ENCODE measurements at places on chromosomes 1 and 21.

GRCh38 chr1:11215381-11216005 is 26.3 kb downstream of the ANGPTL7 start:
- DNase-seq, result no peak

DNA sequence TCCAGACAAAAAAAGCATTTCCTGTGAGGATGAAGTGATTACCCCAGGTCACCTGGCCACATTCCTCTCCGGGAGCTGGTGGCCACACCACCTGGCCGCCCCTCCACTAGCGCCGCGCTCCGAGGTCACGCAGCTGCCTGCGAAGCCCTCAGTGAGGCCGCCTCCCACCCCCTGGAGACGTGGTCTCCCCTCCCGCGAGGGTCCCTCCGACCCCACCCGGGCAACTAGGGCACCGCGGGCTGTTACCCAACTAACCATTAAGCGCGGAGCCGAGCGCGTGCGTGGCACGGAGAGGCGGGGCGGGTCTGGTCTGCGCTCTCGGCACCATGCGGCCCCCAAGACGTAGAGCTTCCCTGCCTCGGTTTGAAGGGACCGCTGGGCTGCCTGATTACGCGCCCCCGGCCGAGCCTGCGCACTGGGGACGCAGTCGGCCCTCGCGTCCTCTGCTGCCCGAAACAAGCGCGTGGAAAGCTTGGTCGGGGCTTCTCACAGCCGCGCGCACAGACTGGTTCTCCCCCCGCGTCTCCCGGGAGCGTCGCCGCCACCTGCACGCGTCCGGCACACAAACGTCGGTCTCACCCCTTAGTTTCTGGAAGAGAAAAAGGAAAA is 106.5 kb downstream of the SLC16A1 start:
- no peak for DNase-seq

DNA sequence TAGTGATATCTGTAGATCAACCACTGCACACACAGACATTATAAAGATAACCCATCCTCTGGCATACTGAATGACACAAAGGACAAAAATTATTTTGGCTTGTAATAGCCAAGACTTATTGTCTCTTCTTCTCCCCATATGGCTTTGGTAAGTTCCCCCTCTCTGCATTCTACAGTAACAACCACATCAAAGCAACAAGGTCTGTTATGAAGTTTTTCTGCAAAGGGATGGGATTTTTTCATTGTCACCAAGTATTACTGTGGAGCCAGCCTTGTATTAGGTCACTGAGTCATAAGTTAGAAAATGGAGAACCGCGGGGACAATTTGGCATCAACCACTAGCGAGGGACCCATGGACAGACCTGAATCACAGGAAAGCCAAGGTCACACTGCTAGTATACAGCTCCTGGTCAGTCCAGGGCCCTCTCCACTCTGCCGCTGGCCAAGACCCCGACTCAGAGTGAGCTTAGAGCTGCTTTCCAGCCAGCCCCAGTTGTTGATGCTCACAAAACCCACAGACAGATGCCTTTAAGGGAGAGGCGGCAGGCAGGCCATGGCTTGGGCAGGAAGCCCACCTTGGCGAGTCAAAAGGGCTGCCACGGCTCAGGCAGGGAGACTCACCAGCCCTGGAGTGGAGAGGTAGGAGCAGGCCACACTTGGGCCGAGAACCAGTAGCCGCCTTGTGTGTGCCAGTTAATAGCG is 6.0 kb downstream of the PABPC4 start:
- no peak for DNase-seq

DNA sequence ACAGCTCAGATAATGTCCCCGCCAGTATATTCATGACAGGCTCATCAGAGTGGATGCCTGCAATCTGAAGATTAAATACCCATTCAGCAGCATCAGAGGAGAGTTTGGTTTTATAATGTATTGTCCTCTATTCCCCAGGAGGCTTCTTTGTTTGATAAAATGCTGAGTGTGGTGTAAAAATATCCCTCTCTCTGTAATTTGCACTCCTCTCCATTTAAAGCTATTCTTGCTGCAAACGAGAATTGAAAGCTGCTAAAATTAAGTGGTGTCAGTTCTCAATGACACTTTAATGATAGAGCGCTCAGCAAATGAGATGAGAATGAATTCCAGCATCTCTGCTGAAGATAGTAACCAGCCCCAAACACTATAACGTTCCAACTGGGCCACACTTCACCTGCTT is 205.7 kb upstream of the RRP15 start:
- DNase-seq, result no peak

DNA sequence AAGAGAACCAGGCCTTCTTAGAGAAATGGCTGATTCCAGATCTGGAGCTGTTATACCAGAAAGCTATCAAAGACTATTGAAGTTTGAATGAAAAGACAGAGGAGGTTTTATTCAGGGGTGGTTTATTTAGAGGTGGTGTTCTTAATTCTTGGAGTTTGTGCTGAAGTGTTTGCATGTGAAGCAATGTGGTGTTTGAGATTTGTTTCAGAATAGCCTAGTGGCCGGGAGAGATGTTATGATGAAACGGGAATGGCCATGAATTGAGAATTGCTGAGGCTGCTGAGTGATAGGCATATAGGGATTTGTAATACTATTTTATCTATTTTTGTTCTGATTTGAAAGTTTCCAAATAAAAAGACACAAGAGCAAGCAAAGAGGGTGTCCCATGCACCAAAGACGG is 10.5 kb upstream of the SHE start:
- no peak for DNase-seq

- no peak for DNase-seq
Measured at GRCh38 chr1:164155347-164155746, 403.6 kb upstream of the PBX1 start.

GRCh38 chr1:61104220-61104671 is 21.9 kb downstream of the NFIA start:
- DNase-seq, result no peak

GRCh38 chr21:17981060-17981740 is 162.0 kb upstream of the C21orf91 start:
- no peak for DNase-seq

GRCh38 chr1:207742850-207743555 is 8.9 kb upstream of the CD46 start:
- DNase-seq, result no peak

- DNase-seq, result no peak
Measured at GRCh38 chr1:158649052-158649451, 37.5 kb downstream of the SPTA1 start.

- no peak for DNase-seq
Measured at GRCh38 chr1:170758992-170759391, 95.1 kb downstream of the PRRX1 start.

GRCh38 chr1:64599242-64599641 is 129.3 kb downstream of the CACHD1 start:
- DNase-seq, result no peak

DNA sequence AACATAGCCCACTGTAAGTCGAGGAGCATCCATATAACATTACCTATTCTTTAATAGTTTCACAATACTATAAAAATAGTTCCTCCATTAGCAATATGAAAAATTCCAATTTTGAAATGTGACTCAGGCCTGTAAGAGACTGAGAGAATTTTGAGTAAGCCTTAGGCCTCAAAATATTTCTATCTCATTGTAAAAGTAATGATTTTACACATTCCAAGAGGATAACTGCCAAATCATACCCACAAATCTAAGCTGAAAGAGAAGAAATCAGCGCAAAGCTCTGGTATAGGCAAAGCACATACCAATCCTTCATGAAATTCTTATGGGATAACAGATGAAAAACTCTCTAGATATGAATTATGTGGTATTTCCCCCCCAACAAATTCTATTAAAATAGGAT is 144.1 kb downstream of the CDC42BPA start:
- no peak for DNase-seq
